ENCODE measurements at places on chromosomes 16 and 17.
A peak's percentile ranks its signal among the peaks of the same experiment; 100 is the strongest.

- peak; percentile 42 for DNase-seq
Measured at GRCh38 chr17:80124351-80124981, 22.5 kb downstream of the EIF4A3 start.

DNA sequence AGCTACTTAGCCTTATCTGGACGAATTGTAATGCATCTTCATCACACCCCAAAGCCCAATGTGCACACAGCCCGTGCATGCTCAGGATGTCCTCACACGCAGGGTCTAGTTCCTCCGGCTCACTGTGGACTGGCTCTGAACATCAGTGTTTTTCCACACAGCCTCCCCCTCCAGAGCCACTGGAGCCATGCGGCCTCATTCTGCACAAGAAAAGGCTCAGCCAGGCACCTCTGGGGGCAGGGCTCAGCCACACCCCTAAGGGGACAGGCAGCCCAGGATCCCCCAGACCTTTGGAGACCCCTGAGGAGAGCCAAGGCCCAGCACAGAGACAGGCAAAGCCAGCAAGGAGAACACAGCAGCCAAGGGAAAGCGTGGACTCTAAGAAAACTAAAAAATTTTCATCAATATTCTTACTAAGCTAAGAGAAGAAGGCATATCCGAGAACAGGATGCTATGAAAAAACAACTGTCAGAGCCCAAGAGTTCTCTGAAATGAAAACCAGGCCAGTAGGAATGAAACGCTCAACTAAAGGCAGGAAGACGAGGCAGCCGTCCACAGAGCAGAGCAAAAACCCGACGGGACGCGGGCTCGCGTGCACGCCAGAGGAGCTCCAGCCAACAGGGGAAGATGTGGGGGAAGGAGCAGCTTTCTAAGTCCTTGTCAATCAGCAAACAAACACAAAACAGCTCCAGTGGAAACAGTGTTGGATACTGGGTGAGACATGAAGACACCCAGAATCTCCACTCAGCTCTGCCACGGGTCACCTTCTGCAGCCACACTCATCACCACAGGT lies 34.5 kb downstream of the MAP1LC3B start:
- no peak for DNase-seq

DNA sequence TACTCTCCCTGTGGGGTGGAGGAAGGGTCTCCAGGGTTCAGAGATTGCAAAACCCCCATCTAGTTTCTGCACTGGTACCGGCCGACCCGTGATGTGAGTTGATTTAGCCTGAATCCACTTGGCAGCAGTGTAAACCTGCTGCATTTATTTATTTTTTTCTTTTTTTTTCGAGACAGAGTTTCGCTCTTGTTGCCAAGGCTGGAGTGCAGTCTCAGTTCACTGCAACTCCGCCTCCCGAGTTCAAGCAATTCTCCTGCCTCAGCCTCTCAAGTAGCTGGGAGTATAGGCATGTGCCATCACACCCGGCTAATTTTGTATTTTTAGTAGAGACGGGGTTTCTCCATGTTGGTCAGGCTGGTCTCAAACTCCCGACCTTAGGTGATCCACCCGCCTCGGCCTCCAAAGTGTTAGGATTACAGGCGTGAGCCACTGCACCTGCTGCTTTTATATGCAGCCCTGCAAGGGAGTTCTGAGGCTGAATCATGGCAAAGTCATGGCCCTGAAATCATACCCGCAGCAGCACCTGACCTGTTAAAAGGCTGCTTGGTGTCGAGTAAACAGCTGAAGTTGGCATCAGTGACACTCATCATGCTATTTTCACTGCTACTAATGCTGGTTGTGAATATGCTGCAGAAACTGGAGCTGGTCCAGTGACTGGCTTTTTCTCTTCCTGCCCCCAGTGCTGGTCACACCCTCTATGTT lies 21.4 kb downstream of the DEXI start:
- no peak for DNase-seq

GRCh38 chr17:72117535-72118334 lies 3.1 kb upstream of the SOX9 start:
- peak; percentile 38 for DNase-seq

- DNase-seq: no peak
Measured at GRCh38 chr16:89043636-89044417, 49.8 kb upstream of the ACSF3 start.

DNA sequence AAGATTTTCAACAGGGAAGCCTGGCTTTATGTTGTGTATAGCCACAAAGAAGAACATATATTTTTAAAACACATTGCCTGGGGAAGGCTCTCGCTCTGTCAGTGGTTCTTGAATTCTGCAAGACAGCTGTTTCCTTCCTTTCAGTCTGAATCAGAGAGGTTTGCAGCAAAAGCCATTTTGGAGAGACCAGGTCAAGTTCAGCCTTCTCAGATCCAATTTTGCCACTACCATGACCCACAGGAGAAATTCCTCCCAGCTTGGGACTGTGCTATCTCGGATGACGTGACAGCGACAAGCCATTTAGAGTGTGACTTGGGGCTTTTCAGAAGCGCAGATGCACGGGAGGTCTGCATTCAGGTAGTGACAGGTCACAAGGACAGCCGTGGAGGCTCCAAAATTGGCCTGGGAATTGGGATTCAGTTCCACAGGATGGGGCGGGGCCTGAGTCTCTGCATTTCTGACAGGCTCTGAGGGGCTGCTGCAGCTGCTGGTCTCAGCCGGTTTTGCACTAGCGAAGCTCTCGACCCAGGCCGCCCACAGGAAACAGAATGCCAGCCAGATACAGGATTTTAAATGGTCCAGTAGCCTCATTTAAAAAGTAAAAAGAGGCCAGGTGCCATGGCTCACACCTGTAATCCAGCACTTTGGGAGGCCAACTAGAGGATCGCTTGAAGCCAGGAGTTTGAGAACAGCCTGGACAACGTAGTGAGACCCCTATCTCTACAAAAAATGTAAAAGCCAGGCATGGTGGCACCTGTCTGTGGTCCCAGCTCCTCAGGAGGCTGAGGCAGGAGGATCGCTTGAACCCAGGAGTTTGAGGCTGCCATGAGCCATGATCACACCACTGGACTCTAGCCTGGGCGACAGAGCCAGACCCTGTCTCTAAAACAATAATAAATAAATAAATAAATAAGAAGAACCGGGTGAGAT lies 196.6 kb upstream of the CIBAR2 start:
- no peak for DNase-seq

DNA sequence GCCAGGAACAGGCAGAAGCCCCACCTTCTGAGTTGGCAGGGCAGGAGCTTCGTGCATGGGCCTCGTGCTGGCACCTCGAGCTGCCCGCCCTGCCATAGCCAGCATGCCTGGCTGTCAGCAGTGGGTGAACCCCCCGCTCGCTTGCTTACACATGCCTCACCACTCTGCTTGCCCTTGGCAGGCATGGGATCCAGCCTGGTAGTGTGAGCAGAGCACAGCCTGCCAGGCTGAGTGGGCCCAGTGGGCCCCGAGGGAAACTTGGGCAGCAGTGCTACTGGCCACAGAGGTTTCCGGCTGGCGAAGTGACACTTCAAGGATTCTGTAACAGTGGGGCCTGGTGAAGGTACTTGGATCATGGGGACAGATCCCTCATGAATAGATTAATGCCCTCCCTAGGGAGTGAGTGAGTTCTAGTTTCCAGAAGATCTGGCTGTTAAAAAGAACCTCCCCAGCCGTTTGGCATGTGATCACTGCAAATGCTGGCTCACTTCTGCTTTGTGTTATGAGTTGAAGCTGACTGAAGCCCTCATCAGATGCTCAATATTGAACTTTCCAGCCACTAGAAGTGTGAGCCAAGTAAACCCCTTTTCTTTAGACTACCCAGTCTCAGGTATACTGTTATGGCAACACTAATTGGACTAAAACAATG lies 114.7 kb downstream of the BCAS3 start:
- no peak for DNase-seq

- no peak for DNase-seq
Measured at GRCh38 chr17:76134911-76135809, 5.9 kb downstream of the FOXJ1 start.

GRCh38 chr17:33234930-33235685 lies 58.0 kb downstream of the ASIC2 start:
- DNase-seq: peak; percentile 56

DNA sequence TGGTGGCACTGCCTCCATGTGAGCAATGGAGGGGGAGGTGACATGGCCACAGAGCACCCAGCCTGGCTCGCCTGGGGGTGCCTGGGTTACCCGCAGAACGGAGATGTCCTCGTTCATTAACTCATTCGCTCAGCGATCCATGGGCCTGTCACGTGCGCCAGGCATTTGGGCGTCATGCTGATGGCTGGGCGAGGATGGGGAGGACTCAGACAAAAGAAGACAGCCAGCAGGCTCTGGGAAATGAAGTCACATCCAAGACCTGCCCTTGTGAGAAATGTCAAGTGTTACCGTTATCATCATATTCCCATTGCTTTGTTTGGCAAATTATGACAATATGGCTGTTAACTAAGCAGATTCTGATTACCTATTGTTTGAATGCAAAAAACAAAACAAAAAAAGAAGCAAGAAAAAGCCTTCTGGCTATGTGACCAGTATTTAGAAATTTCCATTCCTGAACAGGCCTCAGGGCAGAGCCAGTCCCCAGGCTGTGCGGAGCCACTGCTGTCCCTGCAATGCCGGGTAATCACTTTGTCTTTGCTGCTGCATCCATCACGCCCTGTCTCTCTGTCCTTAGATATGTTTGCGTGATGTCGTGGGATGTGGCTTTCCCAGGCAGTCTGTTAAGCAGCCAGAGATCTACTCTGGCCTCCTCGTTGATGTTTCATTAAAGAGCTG lies 57.9 kb downstream of the CMIP start:
- DNase-seq: no peak

- DNase-seq: peak; percentile 71
Measured at GRCh38 chr17:6913608-6914443, 82.0 kb upstream of the ALOX12 start.

GRCh38 chr16:10940501-10941079 lies 1.7 kb downstream of the DEXI start:
- no peak for DNase-seq

- DNase-seq: peak; percentile 37
Measured at GRCh38 chr16:12703935-12704334, 99.8 kb downstream of the CPPED1 start.

DNA sequence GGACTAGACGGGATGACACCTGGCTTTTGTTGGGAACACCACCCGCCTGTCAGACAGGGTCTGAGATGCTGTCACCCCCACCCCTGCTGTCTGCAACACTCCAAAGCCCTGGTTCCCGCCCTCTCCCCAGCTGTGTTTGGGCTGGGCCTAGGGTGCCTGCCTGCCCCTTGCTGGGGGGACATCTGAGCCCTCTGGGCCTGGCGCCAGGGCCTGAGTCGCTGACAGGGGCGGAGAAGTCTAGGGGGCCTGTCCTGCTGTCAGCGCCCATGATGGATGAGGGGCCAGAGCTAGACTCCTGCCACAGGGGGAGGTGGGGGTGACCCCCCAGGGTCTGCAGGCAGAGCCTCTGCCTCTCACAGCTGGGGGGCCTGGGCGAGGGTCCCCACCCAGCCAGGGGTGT lies 7.6 kb upstream of the PKMYT1 start:
- DNase-seq: no peak

DNA sequence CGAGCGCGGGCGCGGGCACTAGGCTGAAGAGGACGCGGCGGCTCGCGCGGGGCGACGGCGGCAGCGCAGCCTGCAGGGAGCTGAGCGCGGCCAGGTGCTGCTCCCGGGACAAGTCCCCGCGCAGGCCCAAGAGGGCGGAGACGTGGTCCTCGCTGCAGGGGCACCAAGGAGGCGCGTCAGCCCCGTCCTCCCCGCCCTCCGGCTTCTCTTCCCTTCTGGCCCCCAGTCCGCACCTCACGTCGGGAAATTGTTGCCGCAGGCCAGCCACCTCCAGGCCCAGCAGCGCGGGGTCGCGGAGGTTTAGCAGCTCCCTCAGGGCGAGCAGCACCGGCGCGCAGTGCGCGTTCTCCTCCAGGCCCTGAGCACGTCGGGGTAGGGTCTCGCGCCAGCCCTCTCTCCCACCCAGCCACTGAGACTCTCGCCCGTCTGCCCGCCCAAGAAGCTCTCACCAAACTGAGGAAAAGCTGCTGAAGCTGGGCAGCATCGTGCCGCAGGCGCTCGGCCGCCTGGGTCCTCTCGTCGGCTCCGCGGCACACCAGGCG lies 761 bp upstream of the MATCAP1 start:
- peak; percentile 30 for DNase-seq

DNA sequence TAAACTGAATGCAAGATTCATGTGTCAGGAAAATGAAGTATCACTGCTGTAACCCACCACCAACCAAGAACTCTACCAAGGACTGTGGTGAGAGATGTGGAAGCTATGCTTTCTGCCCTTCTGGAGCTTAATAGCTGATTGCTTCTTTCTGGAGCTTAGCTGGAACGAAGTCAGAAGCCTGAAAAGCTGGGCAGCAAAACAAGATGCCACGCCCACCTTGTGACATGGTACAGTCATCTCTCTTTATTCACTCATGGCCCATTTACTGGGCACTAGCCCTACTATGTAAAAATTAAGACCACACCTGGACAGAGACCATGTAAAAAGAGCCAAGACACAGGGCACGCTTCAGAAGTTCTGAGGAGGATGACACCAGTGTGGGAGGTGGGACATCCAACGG lies 48.1 kb downstream of the TEX2 start:
- DNase-seq: no peak

DNA sequence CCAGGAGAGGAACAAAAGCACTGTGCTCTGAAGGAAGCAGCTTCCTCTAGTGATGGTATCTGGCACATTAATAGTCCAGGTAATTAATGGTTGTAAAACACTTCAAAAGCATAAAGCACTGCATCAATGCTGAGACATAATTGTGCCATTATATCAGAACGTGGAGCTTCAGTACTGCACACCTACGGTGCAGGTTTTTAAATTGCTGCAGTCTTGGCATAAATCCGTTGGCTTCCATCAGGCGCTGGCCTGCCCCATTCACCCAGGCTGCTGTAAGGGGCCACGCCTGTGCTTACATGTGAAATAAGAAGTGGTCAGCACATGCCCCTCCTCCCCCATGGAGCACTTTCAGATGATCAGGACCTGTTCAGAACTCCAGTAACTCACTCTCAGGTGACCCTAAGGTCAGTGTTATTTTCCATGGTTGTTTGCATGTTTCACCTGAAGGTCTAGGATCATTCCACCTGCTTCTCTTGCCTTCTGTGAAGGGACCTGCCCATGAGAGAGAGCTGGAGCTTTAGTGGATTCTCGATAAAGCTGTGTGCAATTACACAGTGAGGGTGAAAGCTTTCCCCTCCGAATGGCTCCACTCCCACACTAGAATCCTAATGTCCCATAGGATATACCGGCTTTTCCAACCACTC lies 345.3 kb downstream of the CA10 start:
- no peak for DNase-seq

GRCh38 chr16:29977063-29977825 lies 3.6 kb downstream of the TAOK2 start:
- DNase-seq: no peak
